T-helper 17 cell (primary cell): ENCODE measurements at places on chromosomes 12 and 14.

- H3K36me3 ChIP-seq, result no peaks in the 10 kb centered on the region
- no peak overlapping the region for H3K27ac ChIP-seq
- no peak for DNase-seq
- no peak overlapping the region for H3K4me3 ChIP-seq
- peaks cover 43% of the 10 kb centered on the region for H3K27me3 ChIP-seq
- peaks cover 3% of the 10 kb centered on the region for H3K4me1 ChIP-seq
Measured at GRCh38 chr14:23657959-23658470, 21.9 kb downstream of the DHRS2 start.

DNA sequence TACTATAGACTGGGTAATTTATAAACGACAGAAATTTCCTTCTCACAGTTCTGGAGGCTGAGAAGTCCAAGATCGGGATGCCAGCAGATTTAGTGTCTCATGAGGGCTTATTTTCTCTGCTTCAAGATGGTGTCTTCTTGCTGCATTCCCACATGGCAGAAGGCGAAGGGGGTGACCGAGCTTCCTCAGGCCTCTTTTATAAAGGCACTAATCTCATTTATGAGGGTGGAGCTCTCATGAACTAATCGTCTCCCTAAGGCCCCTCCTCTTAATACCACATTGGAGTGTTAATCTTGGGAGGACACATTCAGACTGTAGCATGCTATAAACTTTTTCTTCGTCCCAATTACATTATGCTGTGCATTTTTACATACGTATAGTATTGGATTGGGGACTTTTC is 200.4 kb upstream of the ARHGAP5 start:
- no peak for DNase-seq
- H3K36me3 ChIP-seq, result peaks cover 2% of the 10 kb centered on the region
- peaks cover 10% of the 10 kb centered on the region for H3K27me3 ChIP-seq
- H3K27ac ChIP-seq, result no peak overlapping the region

GRCh38 chr12:42819846-42820245 is 230.3 kb upstream of the PRICKLE1 start:
- DNase-seq, result no peak
- H3K27ac ChIP-seq, result no peak overlapping the region
- H3K36me3 ChIP-seq, result no peaks in the 10 kb centered on the region
- H3K27me3 ChIP-seq, result no peaks in the 10 kb centered on the region

DNA sequence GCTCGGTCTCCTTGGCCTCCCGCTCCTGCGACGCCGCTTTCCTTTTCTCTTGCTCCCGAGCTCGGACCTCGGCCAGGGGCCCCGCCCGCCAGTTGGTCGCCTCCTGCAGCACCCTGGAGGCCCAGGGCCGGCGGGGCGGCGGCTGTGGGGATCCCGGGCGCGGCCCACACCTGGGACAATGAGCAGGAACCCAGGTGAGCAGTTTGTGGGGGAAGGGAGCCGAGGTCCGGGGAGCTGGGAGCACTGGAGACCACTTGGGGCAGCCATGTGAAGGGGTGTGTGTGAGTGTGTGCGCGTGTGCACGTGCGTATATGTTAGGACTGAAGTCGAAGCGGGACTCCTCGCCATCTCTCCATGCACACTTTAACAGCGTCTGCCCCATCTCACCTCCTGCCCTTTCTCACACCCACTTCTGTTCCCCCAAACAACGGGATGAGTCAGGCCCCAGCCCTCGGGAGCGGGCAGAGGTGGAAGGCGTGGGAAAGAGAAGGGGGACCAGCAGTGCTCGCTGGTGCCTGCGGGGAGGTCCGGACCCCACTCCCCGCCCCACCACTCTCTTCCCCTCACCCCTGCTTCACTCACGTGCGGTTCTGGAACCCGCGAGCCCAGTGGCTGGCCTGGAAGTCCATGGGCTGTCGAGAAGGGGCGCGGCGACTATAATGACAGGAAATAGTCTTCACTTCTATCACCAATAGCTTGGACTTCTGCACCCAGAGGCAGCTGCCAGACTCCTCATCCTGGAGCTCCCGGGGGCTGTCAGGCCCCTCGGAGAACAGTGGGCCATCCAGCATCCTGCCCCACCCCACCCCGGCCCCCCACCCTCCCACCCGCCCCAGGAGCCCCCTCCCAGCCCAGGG is 450 bp downstream of the DDN start:
- no peak for DNase-seq
- H3K27ac ChIP-seq, result no peak overlapping the region
- peak overlapping the region; percentile 80 for H3K4me3 ChIP-seq
- peaks cover 11% of the 10 kb centered on the region for H3K36me3 ChIP-seq
- peaks cover 39% of the 10 kb centered on the region for H3K4me1 ChIP-seq

DNA sequence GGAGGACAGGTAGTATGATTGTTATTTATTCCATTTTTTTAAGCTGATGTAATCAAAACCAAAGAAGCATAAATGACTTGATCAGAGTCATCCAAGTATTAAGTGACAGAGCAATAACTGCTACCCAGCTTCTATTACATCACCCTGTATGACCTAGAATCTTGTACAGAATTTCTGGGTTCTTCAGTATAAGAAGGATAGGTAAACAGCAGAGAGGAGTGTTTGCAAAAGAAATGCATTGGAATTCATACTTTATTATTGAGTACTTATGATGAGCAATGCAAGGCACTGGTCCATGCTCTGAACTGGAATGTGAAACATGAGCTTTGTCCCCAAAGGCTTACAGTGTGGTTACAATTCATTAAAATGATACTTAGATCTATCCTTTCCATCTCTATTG is 916.8 kb downstream of the DIO2 start:
- H3K27me3 ChIP-seq, result no peaks in the 10 kb centered on the region
- H3K4me3 ChIP-seq, result no peak overlapping the region
- H3K27ac ChIP-seq, result no peak overlapping the region
- no peak for DNase-seq
- no peaks in the 10 kb centered on the region for H3K36me3 ChIP-seq

- no peaks in the 10 kb centered on the region for H3K36me3 ChIP-seq
- no peak overlapping the region for H3K27ac ChIP-seq
- no peaks in the 10 kb centered on the region for H3K27me3 ChIP-seq
- no peaks in the 10 kb centered on the region for H3K4me1 ChIP-seq
- no peak overlapping the region for H3K4me3 ChIP-seq
Measured at GRCh38 chr12:24045816-24046257, 96.4 kb upstream of the SOX5 start.

GRCh38 chr12:106138633-106139421 is at the start of gene NUAK1:
Gene NUAK1 (minus strand): TSS chr12:106138954. CDS start chr12:106138653, 301 bp downstream.
- no peak for DNase-seq
- H3K27ac ChIP-seq, result no peak within 1 kb of the TSS
- peaks cover 10% of the 10 kb centered on the region for H3K4me1 ChIP-seq
- H3K36me3 ChIP-seq, result peaks cover 4% of the 10 kb centered on the region
- peak within 1 kb of the TSS; percentile 85 for H3K4me3 ChIP-seq

- H3K27me3 ChIP-seq, result no peaks in the 10 kb centered on the region
- H3K27ac ChIP-seq, result no peak overlapping the region
Measured at GRCh38 chr12:75170640-75171185, 38.9 kb downstream of the KCNC2 start.

DNA sequence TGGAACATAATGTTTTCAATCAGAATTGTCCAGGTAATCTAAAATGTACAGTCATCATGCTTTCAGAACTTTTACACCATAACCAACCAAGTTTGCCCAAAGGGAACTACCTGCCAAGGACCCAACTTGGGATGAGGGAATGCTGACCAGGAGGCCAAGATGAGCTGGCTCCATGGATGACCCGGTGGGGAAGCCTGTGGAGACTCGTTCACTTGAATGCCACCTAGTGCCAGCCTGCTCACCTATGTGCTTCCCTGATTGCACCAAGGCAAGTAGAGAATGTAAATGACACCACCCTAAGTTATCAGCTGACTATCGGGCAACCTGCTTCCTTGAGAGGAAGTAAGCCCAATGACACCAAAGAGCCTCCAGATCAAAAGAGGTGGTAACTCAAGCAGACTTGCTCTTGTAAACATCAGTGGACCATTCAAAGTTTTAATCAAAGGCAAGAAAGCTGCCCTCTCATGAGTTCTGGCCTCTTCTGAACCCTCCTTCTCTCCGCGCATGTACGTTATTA is 137.3 kb downstream of the TTC7B start:
- peaks cover 13% of the 10 kb centered on the region for H3K4me1 ChIP-seq
- H3K27me3 ChIP-seq, result peaks cover 4% of the 10 kb centered on the region
- no peaks in the 10 kb centered on the region for H3K36me3 ChIP-seq
- no peak for DNase-seq
- H3K27ac ChIP-seq, result no peak overlapping the region

DNA sequence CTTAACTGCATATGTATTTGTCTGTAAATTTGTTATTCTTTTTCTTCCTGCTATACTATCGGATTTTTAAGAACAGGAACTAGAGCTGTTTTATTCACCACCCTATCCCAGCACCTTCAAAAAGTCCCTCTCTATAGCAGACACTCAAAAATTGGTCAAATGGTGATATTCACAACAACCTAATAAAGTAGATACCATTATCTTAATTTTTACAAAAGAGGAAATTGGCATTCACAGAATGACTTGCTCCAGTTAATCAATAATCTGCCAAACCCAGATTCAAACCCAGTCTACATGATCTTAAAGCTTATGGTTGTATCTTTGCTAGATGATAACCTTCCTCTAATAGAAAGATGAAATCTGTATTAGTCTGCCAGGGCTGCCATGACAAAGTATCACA is 426.6 kb downstream of the EGLN3 start:
- H3K4me1 ChIP-seq, result peaks cover 2% of the 10 kb centered on the region
- peaks cover 17% of the 10 kb centered on the region for H3K27me3 ChIP-seq
- no peaks in the 10 kb centered on the region for H3K36me3 ChIP-seq
- H3K4me3 ChIP-seq, result no peak overlapping the region
- H3K27ac ChIP-seq, result no peak overlapping the region

DNA sequence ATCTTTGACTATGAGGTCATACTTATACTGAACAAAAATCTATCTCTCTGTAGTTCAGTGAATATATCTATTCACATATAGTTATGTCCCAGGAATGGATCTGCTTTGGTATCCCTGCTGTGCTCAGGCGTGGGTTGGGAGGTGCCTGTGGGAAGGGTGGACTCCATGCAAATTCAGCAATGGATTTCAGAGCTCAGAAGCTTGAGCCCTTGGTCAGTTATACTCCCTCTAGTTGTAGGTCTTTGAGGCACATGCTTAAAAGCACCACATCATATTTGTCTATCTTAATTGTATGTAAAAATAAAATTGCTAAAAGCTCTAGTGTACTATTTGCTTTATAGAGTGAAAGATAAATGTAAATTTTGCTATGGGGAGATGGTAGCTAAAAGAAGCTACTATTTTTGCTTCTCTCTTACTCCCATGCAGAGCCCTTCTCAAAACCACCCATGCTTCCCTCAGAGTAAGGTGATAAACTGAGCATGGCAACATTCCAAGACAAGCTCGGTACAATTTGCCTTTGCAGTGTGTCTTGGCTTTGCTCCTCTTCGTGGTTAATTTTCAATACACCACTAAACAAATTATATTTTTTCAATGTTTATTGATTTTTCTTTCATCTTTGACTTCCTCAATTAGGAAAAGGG is 54.9 kb downstream of the SLC16A7 start:
- H3K4me1 ChIP-seq, result peaks cover 19% of the 10 kb centered on the region
- no peak for DNase-seq

GRCh38 chr14:71348394-71348793 is 441.1 kb downstream of the PCNX1 start:
- H3K27ac ChIP-seq, result no peak overlapping the region
- DNase-seq, result no peak
- no peak overlapping the region for H3K4me3 ChIP-seq
- peaks cover 5% of the 10 kb centered on the region for H3K36me3 ChIP-seq

- no peak for DNase-seq
- H3K27me3 ChIP-seq, result no peaks in the 10 kb centered on the region
Measured at GRCh38 chr14:86788224-86788623, 1204.8 kb downstream of the GALC start.

DNA sequence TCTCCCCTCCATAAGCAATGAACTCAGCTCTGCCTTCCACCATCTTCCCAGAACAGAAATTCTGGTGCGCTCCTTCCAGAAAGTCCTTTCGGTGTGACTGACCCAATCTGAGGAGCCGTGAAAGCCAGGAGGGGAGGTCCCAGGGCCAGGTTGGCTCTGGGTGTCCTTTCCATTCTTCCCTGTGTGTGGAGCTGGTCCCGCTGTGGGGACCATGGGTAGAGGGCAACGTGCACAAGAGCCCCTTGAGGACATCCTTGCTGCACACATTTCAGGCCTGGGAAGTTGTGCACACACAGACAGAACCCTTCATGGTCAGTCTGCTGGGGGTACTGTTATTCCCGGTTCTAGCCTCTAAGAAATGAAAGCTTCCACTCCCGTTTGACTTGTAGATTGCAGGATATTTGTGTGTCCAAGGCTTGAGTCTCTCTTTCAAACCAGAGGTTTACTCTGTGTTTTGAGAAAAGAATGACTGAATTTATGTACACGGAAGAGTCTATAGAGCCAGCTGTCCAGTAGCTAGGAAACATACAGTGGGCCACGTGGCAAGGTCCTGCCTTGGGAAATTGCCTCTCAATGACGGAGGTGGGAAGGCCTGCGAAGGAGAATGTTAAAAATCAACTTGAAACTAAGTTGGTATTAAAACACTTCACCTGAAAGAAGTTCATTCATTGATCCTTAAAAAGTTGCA is 10.1 kb downstream of the NFKBIA start:
- DNase-seq, result no peak
- H3K27me3 ChIP-seq, result no peaks in the 10 kb centered on the region
- no peak overlapping the region for H3K27ac ChIP-seq
- no peaks in the 10 kb centered on the region for H3K36me3 ChIP-seq

DNA sequence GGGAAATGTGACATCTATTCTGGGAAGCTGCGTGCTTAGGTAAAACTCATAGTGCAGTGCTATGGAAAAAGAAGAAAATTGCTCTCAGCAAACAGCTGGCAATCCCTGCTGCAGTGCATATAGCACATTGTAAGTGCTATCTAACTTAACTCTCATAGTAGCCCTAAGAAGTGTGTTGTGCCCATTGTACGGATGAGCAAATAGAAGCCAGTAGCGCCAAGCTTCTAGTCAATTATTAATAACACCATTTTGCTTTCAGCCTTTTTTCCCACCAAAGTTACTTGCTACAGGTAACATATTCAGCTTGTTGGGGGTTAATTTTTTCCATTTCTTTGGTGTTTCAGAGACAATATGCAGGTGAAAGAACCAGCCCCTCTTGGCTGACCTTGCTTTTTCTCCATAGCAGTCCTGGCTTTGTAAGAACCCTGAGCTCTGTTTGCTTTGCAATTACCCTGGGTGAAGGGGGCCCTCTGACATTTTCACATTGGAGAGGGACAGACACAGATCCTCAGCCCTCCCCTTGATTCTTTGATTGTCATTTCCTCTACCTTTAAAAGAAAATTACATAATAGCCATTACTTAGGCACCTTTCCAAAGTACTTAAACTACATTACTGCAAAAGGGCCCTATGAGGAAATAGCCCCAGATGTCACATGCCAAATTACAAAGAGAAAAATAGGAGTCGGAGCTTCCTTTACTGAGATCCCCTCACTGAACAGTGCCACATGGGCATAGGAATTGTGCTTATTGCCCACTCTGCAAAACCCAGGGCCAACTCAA is 576.2 kb upstream of the TBX3 start:
- H3K27ac ChIP-seq, result no peak overlapping the region
- H3K36me3 ChIP-seq, result no peaks in the 10 kb centered on the region
- no peak overlapping the region for H3K4me3 ChIP-seq
- no peak for DNase-seq
- H3K4me1 ChIP-seq, result no peaks in the 10 kb centered on the region
- H3K27me3 ChIP-seq, result no peaks in the 10 kb centered on the region

- H3K27ac ChIP-seq, result no peak overlapping the region
- peaks cover 45% of the 10 kb centered on the region for H3K27me3 ChIP-seq
- H3K4me1 ChIP-seq, result no peaks in the 10 kb centered on the region
- H3K4me3 ChIP-seq, result no peak overlapping the region
- no peak for DNase-seq
Measured at GRCh38 chr14:61213191-61213621, 67.9 kb downstream of the TMEM30B start.

GRCh38 chr14:71070169-71070568 is 162.9 kb downstream of the PCNX1 start:
- H3K27ac ChIP-seq, result no peak overlapping the region
- DNase-seq, result no peak
- no peak overlapping the region for H3K4me3 ChIP-seq
- peaks cover 22% of the 10 kb centered on the region for H3K36me3 ChIP-seq
